RPMI7951 (cell line): ENCODE measurements at places on chromosomes 1 and 21. TPM values are rescaled to one million over a fixed set of nuclear protein-coding genes. Genes with fewer than 3 reads are reported as not detected.

GRCh38 chr1:244076740-244077139, 25.7 kb downstream of the ZBTB18 start:
- DNase-seq = no peak

GRCh38 chr1:21266119-21266774, 24.0 kb downstream of the ECE1 start:
- DNase-seq = no peak

DNA sequence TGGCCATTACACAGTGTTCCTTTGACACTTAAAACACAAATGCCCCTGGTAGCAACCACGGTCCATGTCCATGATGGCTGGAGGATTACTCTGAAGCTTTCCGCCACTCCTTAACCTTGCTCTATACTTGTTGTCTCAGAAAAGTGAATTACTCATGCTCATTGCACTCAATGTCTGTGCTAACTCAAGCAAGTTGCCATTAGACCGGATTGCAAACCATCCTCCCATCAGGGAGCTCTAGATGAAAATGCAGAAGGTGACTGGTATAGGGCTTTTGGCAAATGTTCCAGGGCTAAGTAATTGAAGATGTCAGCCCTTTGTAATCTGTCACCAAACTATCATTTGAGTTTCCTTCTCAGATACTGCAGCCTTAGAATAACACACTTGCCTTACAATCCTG, 1288.3 kb upstream of the B3GALT2 start:
- no peak for DNase-seq

GRCh38 chr21:41066086-41066938, 101.6 kb upstream of the BACE2 start:
- no peak for DNase-seq

DNA sequence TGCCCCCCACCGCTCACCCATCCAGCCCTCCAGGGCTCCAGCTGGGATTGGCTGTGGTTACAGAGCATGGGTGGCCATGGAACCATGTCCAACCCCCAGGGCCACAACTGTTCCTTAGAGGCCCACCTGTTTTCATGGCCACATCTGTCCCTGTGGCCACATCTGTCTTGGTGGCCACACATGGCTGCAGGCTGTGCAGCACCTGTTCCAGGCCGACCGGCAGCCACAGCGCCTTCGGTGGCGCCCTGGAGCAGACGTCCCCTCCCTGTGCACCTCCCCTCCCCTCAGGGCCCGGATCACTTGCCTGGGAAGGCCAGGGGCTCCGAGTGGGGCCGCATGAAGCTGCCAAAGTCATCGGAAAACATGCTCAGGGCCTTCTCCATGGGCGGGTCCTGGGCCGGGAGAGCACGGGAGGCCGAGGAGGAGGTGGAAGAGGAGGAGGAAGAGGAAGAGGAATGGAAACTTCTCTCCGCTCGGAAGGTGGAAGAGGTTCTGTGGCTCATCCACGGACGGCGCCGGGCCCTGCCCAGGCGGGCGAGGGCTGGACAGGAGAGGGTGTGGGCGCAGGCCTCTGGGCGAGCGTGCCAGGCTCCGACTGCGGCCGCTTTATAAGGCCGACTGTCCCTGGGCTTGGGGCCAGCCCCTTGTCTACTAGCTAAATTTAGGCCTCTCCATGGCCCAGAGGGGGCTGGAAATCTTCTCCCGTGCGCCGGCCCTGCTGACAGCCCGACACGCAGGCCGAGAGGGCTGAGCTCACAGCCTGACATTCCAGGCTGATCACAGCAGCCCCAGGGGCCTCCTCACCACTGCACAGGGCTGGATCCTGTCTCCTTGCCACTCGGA, at the start of gene HSPB7:
TSS of gene HSPB7 (minus strand) at position 583 of the 843 bp plus-strand sequence. CDS start at position 503, 80 bp downstream.
- peak; percentile 93 for DNase-seq

- DNase-seq = no peak
Observed at GRCh38 chr1:34470401-34470800, 284.4 kb upstream of the GJB5 start.

GRCh38 chr1:207239874-207240273, 81.6 kb upstream of the CD55 start:
- DNase-seq = no peak

DNA sequence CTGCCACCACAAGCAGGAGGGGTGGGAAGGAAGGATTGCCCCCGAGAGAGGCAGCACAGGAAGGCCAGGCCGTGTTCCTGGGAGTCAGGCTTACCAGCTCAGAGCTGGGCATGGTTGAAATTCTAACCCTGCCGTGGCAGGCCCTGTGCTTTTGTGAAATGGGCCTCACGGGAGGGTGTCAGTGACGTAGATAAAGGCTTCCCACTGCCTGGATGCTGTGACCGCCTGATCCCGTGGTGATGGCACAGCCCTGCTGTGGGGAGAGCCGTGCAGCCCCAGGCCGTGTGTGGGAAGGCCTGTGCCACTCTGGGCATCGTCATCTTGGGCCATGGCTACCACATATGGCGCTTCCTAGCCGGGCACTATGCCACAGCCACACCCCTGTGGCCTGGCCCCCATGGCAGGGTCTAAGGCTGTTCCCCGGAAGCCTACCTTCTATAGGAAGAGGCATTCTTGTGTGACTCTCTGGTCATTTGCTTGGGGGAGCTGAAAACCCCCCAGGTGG, 161.3 kb downstream of the PCBP3 start:
- DNase-seq = no peak

GRCh38 chr1:42504535-42505128, 41.5 kb downstream of the CCDC30 start:
- no peak for DNase-seq

- no peak for DNase-seq
Observed at GRCh38 chr1:181485287-181486097, 2.2 kb downstream of the CACNA1E start.

Gene FCN3
- total RNA-seq = not detected in 2 replicates
